ENCODE measurements at places on chromosomes 4 and X.

GRCh38 chrX:106581856-106582255, 29.9 kb upstream of the RADX start:
- H3K4me1 ChIP-seq, result no peaks in the 10 kb centered on the region
- H3K4me3 ChIP-seq, result no peak overlapping the region
- H3K27me3 ChIP-seq, result no peaks in the 10 kb centered on the region
- H3K27ac ChIP-seq, result no peak overlapping the region
- H3K36me3 ChIP-seq, result no peaks in the 10 kb centered on the region
- no peak for DNase-seq

- DNase-seq, result no peak
- peak overlapping the region; percentile 67 for H3K4me3 ChIP-seq
- no peaks in the 10 kb centered on the region for H3K36me3 ChIP-seq
- peak overlapping the region; percentile 64 for H3K27ac ChIP-seq
These were observed 900 bp upstream of the MTMR1 start for GRCh38 chrX:150692296-150692695.

DNA sequence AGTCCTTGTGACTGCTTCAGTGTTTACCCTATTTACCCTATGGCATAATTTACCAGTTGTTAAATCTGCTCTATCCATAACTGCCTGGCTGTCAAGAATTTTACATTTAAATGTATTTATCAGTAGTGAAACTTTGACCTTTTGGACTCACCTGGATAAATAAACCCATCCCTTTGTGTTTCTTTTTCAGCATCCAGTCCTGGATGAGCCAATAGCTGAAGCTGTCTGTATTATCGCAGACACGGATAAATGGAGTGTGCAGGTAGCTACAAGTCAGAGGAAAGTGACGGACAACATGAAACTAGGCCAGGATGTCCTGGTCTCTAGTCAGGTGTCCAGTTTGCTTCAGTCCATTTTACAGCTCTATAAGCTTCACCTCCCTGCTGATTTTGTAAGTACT, 122.4 kb downstream of the FNIP2 start:
- no peaks in the 10 kb centered on the region for H3K27me3 ChIP-seq
- no peaks in the 10 kb centered on the region for H3K36me3 ChIP-seq
- DNase-seq, result no peak
- H3K4me1 ChIP-seq, result no peaks in the 10 kb centered on the region
- H3K27ac ChIP-seq, result no peak overlapping the region
- H3K4me3 ChIP-seq, result no peak overlapping the region

GRCh38 chr4:176789955-176790354, 2.8 kb downstream of the VEGFC start:
- H3K27me3 ChIP-seq, result no peaks in the 10 kb centered on the region
- H3K36me3 ChIP-seq, result no peaks in the 10 kb centered on the region
- peaks cover 17% of the 10 kb centered on the region for H3K4me1 ChIP-seq
- no peak overlapping the region for H3K27ac ChIP-seq
- DNase-seq, result no peak

- H3K27ac ChIP-seq, result no peak overlapping the region
- 0 out of 2 replicates have a peak, but pooled peaks cover 14% of the 10 kb centered on the region for H3K4me1 ChIP-seq
- DNase-seq, result no peak
- no peaks in the 10 kb centered on the region for H3K27me3 ChIP-seq
These were observed 379.5 kb upstream of the FGF13 start for GRCh38 chrX:139091066-139091465.

All from PC-9 (cell line).